NCI-H1105 (cell line): ENCODE measurements at places on chromosomes 16 and 17.

- DNase-seq, result peak; percentile 2
These were observed 154.2 kb downstream of the MRM1 start for GRCh38 chr17:36755586-36755985.

DNA sequence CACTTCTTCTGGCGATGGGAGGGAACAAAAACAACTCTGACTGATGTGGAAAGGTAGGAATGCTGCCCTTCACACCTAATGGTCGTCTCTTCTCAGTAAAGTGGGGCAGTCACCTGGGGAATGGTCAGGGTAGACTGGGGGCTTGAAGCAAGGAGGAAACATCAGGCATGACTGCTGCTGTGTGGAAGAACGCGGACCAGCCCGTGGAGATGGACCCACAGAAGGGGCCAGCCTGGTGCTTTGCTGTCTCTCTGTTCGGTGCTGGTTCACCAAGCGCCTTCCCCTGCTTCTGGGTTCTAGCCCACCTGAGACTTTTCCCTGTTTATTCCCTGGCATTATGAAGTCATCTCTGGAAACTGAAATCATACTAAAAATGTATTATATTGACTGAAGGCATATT, 96.2 kb upstream of the DNAH17 start:
- no peak for DNase-seq

DNA sequence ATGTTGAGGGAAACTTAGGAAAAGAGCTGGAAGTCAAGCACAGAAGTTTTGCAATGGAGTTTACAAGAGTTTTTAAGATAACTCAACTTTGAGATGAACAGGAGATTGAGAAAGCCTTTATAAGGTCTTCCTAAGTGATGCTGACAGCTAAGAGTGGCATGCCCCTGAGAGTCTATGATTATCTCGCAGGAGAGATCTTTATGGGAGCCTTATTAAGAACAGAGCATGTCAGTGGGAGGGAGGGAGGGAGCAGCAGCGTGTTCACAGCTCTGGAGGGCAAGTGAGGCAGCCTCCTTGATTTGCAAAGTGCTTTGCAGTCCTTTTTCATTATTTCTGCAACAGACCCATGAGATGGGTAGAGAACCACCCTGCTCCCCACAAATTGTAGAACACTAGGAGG, 30.7 kb downstream of the GNAO1 start:
- no peak for DNase-seq

DNA sequence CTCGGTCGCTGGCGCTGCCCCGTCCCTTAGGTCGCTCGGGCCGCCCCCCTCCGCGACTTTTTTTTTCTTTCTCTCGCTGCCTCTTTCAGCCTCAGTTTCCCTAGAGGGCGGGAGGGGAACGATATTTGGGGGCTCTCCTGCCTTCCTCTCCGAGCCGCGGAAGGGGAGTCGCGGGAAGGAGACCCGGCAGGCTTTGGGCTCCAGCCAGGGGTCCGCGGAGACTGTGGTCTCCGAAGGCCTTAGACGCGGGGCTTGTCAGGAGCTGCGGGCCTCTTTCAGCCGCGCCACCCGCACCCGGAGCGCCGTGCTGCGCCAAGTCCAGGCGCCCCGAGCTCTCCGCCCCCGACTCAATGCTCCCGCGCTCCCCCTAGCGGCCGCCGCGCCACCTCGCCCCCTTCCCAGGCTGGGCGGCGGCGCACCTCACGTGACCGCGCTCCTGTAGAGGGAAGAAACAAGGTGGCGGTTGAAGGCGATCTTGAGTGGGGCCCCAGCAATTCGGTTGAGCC, at the start of gene LRRC37B:
Gene LRRC37B (plus strand): TSS at position 427 of the 506 bp plus-strand sequence. CDS start 14,010 bp downstream, outside the sequence.
- DNase-seq, result peak; percentile 73

DNA sequence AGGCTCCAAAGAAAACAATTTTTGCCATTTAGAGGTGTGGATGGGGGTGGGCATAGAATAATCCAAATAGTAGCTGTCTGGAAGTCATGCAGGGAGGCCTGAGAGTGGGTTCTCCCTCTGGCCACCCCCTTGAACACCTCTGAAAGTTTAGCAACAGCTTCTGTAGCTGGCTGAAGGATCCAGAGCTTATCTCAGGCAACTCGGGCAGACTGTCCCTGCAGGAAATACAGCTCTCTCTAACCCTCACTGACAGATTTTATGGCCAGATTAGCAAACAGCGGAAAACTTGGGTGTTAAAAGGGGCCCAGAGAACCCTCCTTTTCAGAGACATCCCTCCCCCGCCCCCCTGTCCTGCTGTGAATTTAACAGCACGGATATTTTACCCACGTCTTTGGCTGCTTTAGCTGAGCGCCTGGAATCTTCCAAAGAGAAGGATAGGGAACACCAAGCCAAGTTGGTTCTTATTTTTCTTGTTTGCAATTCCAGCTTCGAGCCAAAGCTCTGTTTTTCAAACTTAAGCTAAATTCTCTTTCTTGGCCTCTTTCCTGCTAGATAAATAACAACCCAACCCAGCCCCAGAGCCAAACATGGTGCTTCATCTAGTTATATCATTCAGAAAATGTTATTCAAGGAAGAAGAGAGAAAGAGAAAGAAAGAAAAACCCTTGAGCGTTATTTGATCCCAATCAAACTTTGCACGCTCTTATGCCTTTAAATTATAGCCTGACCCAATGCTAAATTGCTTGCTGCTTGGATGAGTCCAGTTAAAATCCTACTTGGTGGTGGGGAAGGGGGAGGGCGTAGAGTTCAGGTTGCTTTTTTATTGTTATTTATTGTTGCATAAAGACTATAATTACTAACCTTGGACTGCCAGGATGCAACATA, 2.3 kb upstream of the HOXB2 start:
- DNase-seq, result peak; percentile 36

DNA sequence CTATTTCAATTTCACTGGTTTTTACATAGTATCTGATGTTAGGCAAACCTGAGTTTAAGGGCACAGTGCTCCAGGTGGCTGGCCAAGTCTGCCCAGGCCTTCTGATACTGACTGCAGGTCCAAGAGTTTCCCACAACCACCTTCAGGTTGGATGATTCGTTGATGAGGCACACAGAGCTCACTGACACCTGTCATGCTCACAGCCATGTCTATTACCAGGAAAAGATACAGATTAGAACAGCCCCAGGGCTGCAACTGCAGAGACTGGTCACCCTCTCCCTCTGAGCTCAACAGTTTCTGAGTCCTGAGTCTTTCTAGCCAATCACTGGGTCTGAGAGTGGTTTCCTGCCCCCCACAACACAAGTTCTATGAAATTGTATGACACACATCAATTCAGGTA, 37.2 kb downstream of the MEAK7 start:
- DNase-seq, result no peak

- DNase-seq, result no peak
These were observed 24.8 kb downstream of the HS3ST3B1 start for GRCh38 chr17:14325618-14326167.

DNA sequence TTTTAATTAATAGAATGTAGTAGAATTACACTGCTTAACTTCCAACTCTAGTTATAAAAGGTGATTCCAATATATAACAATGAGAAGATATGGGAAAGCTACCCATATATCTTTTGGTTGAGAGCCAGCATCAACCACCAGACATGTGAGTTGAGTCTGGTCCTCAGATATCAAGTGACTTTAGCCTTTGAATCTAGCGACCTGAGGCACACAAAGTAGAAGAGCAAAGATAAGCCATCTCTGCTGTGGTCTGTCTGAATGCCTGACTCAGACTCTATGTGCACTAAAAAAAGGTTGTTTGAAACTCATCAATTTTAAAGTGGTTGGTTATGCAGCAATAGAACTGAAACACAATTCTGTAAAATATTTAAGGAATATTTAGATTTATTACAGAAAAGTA, 492.5 kb upstream of the SOX9 start:
- DNase-seq, result no peak

DNA sequence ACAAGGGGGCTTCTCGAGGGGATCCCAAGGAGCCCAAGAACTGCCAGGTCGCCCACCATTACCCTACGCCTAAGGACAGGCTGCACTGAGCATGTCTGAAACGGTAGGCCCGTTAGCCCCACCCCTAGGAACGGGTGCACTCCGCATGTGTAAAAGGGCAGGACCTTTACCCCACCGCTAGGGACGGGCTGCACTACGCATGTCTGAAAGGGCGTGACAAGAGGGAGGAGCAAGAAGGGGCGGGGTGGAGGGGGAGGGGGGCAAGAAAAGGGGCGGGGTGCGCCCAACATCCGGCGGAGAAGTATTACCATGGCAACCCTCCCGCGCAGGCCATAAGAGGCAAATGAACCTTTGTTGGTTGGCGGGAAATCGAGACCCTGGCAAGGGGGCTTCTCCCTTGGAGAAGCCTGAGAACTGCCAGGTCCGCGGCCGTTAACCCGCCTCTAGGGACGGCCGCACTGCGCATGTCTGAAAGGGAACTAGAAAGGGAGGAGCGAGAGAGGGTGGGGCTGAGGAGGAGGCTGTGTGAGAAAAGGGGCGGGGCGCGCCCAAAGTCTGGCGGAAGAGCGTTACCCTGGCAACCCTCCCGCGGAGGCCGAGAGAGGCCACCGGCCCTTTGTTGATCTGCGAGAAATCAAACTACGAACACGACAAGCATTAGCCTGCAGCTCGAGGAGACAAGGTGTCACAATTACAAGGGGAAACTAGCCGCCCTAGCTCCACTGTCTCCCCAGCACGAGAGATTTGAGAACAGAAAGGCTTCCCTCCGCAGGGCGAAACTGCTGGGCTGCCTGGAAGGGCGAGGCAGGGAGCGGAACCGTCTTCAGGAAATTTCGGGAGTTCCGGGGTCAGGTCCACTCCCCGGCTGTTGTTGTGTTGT, 2046.8 kb downstream of the TP53TG3F start:
- DNase-seq, result no peak

DNA sequence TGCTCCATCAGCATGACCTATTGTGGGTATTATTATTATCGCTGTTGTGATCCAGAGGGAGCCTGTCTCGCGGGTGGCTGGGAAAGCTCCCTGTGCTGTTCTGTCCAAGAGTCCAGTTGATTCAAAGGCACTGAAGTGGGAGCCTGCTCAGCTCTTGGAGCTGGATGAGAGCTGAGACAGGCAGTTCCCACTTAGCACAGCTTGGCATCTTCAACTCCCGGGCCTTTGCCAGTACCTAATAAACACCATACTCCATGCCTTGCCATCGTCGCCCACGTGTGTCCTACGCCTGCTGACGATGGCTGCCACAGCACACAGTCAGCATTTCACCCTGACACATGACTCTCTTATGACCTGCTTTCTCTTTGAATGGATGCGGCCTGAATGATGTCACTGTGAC, 32.6 kb downstream of the RTN4RL1 start:
- no peak for DNase-seq

- DNase-seq, result no peak
These were observed 154.8 kb downstream of the CYB561 start for GRCh38 chr17:63291258-63291657.

DNA sequence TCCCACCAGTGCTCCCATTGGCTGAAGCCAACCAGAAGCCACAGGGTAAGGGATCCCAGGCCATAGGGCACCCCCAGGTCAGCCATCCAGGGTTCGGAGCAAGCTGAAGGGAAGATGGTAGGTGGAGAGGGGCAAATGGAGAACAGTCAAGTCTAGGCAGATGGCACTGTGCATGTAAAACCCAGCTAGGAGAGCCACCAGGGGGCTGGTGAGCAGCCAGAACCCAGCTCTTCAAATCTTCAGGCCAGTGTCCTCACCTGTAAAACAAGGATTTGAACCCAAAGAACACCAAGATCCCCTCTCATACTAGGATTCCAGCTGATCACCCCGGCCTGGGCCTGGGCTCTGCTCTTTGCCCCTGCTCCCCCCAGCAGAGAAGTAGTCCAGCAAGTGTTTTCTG, 43.5 kb downstream of the GINS3 start:
- DNase-seq, result no peak

DNA sequence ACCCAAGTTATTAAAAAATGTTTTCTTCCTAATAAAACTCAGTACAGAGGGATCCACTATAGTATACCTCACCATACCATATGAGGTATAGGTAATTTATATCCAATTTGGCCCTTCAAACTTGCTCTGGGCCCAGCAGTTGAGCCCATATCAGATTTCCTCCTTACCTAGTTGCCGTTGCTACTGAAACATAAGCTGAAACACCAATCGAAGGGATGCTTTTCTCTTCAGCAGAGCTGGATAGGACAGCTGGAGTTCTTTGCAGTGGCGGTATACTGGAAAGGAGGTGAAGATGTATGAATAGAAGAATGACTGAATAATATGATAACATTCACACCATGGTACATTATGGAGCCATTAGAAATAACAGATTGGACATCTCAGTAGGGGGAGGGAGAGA, 42.7 kb downstream of the TNRC6C start:
- no peak for DNase-seq

DNA sequence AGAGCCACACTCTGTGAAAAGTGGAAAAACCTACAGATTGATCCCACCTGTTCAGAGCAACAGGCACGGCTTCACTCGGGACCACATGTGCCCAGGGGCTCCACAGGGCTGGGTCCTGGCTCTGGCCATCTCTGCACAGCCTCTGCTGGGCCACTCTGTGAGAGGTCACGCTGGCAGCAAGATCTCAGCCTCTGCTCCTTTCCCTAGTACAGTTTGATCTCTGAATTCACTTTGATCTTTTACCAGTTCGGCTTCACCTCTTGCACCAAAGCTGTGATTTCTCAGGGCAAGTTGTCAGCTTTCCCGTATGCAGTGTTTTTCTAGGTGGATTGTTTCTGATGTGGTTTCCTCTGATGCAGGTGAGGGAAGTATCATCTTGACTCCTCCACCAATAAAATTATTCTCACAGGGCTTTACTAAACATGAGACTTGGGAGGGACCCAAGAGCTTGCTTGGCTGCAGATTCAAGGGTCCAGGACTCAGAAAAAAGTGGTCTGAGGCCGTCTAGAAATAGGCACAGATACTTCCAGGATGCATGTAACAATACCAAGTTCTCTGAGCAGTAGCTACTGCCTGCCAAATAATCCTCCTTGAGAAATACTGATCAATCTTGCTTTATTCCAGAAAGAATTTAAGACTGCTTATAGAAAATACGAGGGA, 24.0 kb upstream of the ALDH3A1 start:
- no peak for DNase-seq

- DNase-seq, result no peak
These were observed 31.3 kb upstream of the CCDC182 start for GRCh38 chr17:57776366-57776765.

DNA sequence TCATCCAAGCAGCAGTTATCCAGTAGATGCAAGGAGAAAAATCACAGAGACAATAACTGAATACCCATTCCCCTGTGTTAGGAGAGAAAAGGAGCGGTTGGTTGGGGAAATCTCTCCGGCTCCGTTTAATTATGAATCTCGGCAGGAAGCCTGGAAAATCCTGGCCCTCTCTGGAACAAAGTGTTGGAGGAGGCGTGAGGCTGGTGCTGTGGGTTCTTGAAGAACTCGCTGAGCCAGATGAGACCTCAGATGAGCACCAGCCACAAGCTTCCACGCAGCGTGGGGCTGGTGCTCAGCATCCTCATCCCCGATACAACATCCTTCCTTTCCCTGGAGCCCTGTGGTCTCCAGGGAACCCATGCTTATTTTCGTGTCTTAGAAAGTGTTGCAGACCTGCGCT, 39.7 kb downstream of the CACNG4 start:
- no peak for DNase-seq
